ENCODE measurements at places on chromosomes 16 and 17.
A peak's percentile ranks its signal among the peaks of the same experiment; 100 is the strongest.

- no peak for DNase-seq
Observed at GRCh38 chr17:986322-986929, 6.8 kb upstream of the NXN start.

- no peak for DNase-seq
Observed at GRCh38 chr17:3447625-3448024, 14.0 kb upstream of the OR1E2 start.

DNA sequence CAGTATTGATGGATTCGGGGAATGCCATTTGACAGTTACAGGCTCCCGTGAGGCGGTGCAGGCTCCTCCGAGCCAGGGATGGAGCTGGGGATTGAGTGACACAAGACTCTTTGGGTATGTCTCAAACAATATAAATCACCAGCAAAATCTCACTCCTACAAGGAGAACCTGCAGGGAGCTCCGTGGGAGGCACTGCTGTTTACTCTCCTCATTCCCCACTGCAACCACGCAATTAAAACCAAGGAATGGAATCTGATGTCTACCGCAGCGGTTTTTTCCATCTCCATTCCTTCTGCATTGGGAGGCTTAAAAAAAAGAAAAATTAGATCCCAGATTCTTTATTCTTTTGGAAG is 157.9 kb downstream of the WWOX start:
- DNase-seq, result no peak

- DNase-seq, result no peak
Observed at GRCh38 chr16:46774743-46775177, 26.6 kb upstream of the MYLK3 start.

DNA sequence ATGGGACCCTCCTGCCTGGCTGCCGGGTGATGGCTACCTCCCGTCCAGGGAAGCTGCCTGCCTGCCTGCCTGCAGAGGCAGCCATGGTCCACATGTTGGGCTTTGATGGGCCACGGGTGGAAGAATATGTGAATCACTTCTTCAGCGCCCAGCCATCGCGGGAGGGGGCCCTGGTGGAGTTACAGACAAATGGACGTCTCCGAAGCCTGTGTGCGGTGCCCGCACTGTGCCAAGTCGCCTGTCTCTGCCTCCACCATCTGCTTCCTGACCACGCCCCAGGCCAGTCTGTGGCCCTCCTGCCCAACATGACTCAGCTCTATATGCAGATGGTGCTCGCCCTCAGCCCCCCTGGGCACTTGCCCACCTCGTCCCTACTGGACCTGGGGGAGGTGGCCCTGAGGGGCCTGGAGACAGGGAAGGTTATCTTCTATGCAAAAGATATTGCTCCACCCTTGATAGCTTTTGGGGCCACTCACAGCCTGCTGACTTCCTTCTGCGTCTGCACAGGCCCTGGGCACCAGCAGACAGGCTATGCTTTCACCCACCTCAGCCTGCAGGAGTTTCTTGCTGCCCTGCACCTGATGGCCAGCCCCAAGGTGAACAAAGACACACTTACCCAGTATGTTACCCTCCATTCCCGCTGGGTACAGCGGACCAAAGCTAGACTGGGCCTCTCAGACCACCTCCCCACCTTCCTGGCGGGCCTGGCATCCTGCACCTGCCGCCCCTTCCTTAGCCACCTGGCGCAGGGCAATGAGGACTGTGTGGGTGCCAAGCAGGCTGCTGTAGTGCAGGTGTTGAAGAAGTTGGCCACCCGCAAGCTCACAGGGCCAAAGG is 36.8 kb downstream of the NLRC5 start:
- DNase-seq, result no peak

GRCh38 chr17:71580220-71580619 is 540.6 kb upstream of the SOX9 start:
- DNase-seq, result no peak

DNA sequence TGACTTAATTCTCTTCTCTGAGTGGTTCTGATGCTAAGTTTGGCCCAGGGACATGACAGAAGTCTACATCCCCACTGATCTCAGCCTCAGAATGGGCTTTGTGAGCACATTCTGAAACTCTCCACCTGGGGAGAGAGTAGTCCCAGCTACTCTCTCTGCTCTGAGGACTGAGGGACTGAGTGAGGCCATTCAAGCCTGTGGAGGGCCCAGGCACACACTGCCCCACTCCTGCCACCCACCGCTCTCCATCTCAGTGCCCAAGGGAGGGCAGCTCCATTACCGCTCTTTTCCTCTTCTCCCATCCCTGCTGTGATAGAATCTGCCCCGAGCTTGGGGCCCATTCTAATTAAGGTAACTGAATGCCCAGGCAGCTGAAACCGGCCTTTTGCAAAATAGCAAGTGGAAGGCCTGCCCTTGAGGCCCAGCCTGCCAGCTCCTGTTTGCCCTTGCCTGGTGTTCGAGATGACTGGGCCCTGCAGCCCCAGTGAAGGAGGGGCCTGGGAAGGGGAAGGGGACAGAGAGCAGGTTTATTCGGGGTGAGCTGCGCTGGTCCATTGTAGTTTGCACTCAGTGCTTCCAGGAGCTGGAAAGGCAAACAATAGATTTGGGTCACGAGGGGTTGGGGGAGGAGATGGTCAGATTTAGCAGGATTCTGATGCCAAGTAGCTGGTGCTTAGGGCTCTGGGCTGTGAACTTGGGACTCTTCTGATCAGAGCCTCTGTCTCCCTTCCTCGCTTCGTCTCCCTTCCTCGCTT is 76.2 kb downstream of the RAB11FIP4 start:
- DNase-seq, result no peak

- DNase-seq, result no peak
Observed at GRCh38 chr17:77392376-77393273, 251.9 kb downstream of the SEC14L1 start.

GRCh38 chr17:42536372-42537155 is 523 bp downstream of the NAGLU start:
- DNase-seq, result peak; percentile 52

GRCh38 chr16:81946206-81946605 is 65.1 kb downstream of the SDR42E1 start:
- no peak for DNase-seq

DNA sequence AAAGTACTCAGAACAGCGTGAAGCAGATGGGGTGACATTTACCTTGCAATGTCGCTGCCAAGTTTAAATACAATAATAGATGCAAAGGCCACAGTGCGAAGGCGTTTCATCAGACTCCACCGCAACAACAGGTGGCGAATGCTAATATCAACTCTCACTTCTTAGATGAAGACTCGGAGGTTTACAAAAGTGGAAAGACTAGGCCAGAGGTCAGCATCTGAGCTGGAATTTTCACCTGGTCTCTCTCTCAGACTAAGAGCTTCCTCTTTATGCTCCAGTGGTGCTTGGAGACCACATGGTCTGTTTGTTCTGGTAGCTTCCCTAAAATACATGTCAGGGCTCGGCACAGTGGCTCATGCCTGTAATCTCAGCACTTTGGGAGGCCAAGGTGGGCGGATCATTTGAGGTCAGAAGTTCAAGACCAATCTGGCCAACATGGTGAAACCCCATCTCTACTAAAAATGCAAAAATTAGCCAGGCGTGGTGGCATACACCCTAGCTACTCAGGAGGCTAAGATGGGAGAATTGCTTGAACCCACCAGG is 169.1 kb downstream of the XYLT1 start:
- DNase-seq, result no peak
